ENCODE measurements at places on chromosomes 3 and 15.

DNA sequence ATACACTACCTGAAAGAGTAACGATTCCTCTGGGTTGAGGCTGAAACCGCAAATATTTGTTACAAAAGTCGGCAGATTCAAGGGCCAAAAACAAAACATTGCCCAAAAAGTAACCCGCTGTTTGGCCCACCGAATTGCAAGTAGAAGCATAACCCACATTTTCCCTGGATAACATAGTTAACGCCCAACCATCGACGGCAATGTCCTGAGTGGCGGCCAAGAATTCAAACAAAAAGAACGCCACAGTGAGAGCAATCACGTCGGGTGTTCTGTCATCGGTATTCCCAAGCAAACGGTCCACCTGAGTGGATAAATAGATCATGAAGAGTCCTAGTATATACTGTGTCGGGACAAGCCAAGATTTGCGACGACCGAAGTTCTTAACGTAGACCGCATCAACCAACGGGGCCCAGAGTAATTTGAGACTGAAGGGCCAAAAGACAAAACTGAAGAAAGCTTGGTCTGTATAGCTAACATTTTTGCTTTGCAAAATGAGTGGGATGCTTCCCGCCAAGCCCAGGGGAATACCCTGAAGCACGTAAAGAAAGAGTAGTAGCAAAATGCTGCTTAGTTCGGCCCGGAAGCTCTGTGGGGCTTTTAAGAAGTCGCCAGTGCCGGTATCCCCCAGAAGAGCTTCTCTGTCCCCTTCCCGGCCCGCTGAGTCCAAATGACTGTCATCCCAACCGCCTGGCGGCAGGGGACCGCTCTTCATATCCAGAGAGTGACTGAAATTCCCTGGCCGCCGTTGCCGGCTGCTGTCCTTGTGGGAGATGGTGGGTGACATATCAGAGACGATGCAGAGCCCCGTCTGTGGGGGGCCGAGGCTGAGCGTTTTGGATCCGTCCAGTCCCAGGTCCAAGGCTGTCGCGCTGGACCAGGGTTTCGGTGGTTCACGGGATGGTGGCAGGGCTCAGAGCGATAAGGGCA lies 750 bp downstream of the SLC33A1 start:
- peak; percentile 54 for DNase-seq

DNA sequence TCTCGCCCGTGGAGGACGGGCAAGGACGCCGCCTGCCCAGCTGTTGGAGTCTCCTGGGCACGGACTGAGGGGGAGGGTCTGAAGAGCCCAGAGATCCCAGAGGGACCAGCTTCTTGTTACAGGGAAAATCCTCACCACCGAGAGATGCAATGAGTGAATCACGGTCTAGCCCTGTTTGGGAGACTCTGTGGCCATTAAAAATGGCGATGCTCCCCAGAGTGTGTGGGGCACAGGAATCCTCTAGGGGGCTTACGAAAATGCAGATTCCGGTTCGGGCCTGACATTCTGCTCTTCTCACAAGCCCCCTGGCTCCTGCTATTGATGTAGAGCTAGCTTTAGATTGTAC lies 35.5 kb upstream of the EPHB3 start:
- DNase-seq: no peak

- DNase-seq: no peak
These were observed 23.4 kb downstream of the BMF start for GRCh38 chr15:40085266-40085665.

DNA sequence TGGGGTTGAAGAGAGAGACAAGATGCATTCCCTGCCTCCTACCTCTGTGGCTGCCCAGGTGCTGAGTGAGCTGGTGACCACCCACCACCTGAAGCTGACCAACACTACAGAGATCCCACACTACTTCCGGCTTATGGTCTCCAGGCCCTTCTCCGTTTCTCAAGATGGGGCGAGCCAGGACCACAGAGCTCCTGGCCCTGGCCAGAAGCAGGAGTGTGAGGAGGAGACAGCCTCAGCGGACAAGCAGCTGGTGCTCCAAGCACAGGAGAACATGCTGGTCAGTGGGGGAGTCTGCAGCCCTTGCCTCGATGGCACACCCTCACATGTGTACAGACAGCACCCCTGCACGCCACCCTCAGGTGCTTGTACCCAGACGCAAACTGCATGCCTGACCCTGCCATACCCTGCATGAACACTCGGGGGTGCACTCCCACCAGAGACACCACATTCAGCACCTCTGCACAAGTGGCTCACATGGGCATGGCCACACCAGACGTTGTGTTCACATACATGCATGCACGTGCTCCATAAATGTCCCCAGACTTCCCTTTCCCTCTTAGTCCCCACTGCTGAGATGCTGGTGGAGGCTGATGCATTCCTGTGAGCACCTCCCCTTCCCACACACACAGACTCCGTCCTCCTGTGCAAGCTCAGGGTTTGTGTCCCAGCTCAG lies 19.0 kb downstream of the ACAA1 start:
- DNase-seq: peak; percentile 60

GRCh38 chr3:197428117-197428801 lies 127.5 kb downstream of the BDH1 start:
- peak; percentile 90 for DNase-seq

DNA sequence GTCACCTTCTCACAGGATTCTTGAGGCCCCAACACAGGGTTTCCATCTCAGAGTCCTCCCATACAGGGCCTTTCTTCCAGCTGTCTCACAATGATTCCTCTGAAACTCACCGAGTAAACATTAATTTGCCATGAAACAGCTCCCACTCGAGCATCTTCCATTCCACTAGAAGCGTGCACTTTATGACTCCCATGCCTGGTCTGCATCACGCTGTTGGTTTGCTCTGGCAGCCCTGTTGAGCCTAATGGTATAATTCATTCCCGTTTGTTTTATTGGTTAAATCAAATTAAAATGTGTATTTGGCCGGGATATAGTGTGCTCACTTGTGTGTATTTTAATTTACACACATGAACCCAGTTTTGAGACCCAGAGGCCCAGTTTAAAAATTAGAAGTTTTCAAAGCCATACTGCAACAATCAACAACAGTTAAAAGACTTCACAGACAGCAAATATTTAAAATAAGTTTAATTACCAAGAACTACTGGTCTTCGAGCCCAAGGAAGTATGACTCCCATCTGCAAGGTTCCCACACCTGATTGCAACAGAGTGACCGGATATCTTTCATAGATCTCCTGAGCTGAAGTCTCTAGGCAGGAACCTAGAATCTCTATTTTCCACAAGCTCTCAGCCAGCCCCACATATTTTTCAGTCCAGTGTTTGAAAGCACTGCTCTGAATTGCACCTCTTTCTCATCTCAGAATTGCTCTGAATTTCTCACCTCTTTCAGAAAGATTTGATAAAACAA lies 42.3 kb upstream of the GYG1 start:
- DNase-seq: no peak
